Colonic mucosa (tissue), 4 donors: ENCODE measurements at places on chromosomes 7 and 10.
A peak's percentile ranks its signal among the peaks of the same experiment; 100 is the strongest.

GRCh38 chr10:67520924-67521520 lies 175.0 kb downstream of the CTNNA3 start:
- H3K36me3 ChIP-seq, result no peaks in the 10 kb centered on the region
- no peak overlapping the region for H3K4me3 ChIP-seq
- peak; percentile 29 for DNase-seq

GRCh38 chr7:10216462-10216861 lies 757.2 kb upstream of the PHF14 start:
- no peaks in the 10 kb centered on the region for H3K27me3 ChIP-seq
- no peak overlapping the region for H3K4me3 ChIP-seq
- no peak for DNase-seq
- H3K27ac ChIP-seq, result no peak overlapping the region
- no peaks in the 10 kb centered on the region for H3K36me3 ChIP-seq

- DNase-seq, result no peak
- H3K4me1 ChIP-seq, result no peaks in the 10 kb centered on the region
- no peaks in the 10 kb centered on the region for H3K27me3 ChIP-seq
- no peaks in the 10 kb centered on the region for H3K36me3 ChIP-seq
- no peak overlapping the region for H3K4me3 ChIP-seq
Observed at GRCh38 chr7:121187222-121187621, 141.6 kb upstream of the WNT16 start.

GRCh38 chr7:126606331-126606730 lies 646.4 kb downstream of the GRM8 start:
- no peak for DNase-seq
- no peak overlapping the region for H3K27ac ChIP-seq
- no peaks in the 10 kb centered on the region for H3K36me3 ChIP-seq
- no peaks in the 10 kb centered on the region for H3K4me1 ChIP-seq
- H3K4me3 ChIP-seq, result no peak overlapping the region

- H3K4me1 ChIP-seq, result no peaks in the 10 kb centered on the region
- H3K27me3 ChIP-seq, result no peaks in the 10 kb centered on the region
- H3K27ac ChIP-seq, result no peak overlapping the region
- no peak for DNase-seq
Observed at GRCh38 chr10:104441329-104442000, 87.8 kb downstream of the CFAP58 start.

DNA sequence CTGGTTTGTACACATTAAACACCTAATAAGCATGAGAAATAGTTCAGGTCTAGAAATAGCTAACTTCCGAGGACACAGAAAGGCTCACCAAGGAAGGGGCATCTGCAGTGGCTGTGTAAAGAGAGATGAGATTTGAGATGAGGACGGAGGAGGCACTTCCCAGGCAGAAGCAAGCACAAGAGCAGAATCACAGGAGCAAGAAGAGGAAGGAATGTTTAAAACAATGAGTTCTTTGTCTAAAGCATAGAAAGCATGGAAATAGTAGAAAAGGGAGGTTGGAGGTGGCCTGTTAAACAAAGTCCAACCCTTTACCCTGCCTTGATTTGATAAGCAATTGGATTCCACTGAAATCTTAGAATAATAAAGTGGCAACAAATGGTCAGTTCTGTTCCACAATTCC lies 11.6 kb upstream of the PON3 start:
- H3K4me1 ChIP-seq, result no peaks in the 10 kb centered on the region
- no peaks in the 10 kb centered on the region for H3K27me3 ChIP-seq
- no peaks in the 10 kb centered on the region for H3K36me3 ChIP-seq

- H3K4me1 ChIP-seq, result no peaks in the 10 kb centered on the region
- H3K36me3 ChIP-seq, result no peaks in the 10 kb centered on the region
- DNase-seq, result no peak
- H3K27me3 ChIP-seq, result no peaks in the 10 kb centered on the region
- H3K4me3 ChIP-seq, result no peak overlapping the region
- no peak overlapping the region for H3K27ac ChIP-seq
Observed at GRCh38 chr10:91311601-91312381, 91.3 kb downstream of the PCGF5 start.

- H3K36me3 ChIP-seq, result peaks cover 16% of the 10 kb centered on the region
- no peak for DNase-seq
- H3K4me1 ChIP-seq, result no peaks in the 10 kb centered on the region
Observed at GRCh38 chr7:44703921-44704320, 44.7 kb upstream of the ZMIZ2 start.

DNA sequence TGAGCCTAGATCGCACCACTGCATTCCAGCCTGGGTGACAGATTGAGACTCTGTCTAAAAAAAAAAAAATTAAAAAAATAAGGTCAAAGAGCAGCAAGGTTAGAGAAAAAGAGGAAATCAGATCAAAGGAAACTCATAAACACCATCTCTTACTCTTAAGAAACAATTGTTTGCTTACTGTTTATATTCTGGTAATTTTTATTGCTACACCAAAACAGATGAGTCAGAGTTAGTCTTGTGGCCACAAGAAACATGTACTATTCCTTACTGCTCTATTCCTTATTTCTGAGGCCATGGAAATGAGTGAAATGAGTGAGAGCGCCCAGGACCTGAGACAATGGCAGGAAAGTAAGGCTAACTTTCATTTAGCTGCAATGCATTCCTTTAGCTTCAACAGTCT lies 387.3 kb downstream of the HPSE2 start:
- H3K36me3 ChIP-seq, result no peaks in the 10 kb centered on the region
- H3K4me3 ChIP-seq, result no peak overlapping the region
- H3K4me1 ChIP-seq, result no peaks in the 10 kb centered on the region
- H3K27ac ChIP-seq, result no peak overlapping the region
- H3K27me3 ChIP-seq, result no peaks in the 10 kb centered on the region
